Cardiac fibroblast (primary cell): ENCODE measurements at places on chromosomes 7 and 10.

DNA sequence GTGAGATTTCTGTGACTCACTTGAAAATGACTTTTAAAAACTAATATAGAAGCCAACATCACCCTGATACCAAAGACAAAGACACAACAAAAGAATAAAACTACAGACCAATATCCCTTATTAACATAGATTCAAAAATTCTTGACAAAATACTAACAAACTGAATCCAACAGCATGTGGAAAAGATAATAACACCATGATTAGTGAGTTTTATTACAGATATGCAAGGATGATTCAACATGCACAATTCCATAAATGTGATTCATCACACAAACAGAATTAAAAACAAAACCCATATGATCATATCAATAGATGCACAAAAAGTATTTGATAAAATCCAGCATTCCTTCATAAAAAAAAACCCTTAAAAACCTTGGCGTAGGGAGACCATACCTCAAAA lies 6.5 kb downstream of the MGAM start:
- peak; percentile 43 for DNase-seq

GRCh38 chr7:108016841-108017775 lies 14.1 kb upstream of the LAMB1 start:
- DNase-seq = peak; percentile 74

DNA sequence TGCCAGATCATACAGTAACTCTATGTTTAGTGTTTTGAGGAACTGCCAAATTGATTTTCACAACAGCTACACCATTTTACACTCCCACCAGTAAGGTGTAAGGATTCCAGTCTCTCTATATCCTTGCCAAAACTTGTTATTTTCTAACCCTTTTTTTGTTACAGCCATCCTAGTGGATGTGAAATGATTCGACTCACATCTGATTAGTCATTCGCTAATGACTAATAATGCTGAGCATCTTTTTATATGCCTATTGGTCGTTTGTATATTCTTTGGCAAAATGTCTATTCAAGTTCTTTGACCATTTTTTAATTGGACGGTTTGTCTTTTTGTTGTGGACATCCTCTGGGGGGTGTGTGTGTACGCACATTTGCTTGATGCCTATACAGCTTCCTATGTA lies 142.8 kb downstream of the DGKB start:
- no peak for DNase-seq

DNA sequence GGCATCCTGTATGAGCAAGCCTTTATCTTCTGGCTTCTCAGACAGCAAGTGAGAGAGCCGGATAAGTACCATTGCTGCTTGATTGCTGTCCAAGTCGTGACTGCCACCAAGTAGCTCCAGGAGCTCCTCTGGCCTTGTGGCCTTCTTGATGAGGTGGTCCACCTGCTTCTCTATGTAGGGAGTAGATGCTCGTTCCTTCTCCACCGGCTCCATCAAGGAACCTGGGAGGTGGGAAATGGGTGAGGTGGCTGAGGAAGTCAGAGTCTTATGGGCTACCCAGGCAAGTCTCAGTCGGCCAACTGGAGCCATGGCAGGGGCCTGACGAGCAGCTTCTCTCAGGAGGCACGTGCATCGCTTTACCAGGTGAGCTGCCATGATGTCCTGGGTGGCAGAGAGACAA lies 2.6 kb downstream of the TBRG4 start:
- no peak for DNase-seq

DNA sequence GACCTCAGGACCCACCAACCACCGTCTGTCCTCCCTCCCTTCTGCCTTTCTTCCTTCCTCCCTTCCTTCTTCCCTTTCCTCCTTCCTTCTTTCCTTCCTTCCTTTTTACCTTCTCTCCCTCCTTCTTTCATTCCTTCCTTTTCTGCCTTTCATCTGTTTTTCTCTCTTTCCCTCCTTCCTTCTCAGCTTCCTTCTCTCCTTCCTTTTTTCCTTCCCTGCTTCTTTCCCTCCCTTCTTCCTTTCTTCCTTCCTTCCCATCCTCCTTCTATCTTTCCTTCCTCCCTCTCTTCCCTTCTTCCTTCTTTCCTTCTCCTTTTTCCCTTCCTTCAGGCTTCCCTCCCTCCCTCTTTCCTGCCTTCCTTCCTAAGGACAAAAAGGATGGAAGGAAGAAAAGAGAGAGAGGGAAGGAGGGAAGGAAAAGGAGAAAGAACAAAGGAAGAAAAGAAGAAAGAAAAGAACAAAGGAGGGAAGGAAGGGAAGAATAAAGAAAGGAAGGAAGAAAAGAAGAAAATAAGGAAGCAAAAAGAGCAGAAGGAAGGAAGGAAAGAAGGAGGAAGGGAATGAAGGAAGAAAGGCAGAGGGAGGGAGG lies 405.0 kb downstream of the GRID1 start:
- no peak for DNase-seq

DNA sequence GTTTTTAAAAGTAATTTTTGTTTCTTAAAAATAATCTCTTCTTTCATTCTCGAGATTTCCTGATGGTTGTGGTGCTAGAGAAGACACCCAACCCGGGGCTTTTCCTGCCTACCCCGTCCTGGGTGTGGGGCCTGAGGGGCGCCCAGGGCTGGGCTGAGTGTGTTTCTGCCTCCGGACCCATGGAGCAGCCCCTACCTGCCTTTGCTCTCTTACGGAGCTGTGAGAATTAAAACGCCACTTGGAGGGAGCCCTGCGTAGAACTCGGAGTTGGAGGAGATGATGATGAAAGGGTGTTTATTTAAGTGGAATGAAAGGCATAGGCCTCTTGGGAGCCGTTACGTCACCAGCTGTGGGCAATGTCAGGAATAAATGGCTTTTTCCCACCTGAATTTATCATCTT lies 261.8 kb upstream of the SHH start:
- DNase-seq = no peak

GRCh38 chr10:5645375-5645774 lies 21.0 kb downstream of the ASB13 start:
- no peak for DNase-seq

DNA sequence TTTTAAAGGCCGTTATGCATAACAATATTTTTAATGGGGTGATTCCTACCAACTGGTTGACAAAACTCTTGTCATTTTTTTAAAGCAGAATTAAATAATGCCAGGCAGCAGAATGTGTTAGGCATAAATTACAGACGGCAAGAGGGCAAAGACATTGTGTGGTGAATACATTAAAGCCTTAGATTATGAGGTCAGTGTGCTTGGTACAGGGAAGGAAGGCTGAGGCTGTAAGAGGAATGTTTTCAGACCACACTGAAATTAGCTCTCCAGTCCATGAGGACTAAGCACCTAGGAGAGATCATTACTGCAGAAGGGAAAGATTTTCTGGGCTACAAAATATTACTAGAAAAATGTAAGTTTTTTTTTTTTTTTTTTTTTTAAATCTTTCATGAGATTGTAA lies 312.8 kb upstream of the PRKCQ start:
- DNase-seq = no peak

GRCh38 chr10:123665491-123666286 lies 466 bp upstream of the GPR26 start:
- DNase-seq = no peak

DNA sequence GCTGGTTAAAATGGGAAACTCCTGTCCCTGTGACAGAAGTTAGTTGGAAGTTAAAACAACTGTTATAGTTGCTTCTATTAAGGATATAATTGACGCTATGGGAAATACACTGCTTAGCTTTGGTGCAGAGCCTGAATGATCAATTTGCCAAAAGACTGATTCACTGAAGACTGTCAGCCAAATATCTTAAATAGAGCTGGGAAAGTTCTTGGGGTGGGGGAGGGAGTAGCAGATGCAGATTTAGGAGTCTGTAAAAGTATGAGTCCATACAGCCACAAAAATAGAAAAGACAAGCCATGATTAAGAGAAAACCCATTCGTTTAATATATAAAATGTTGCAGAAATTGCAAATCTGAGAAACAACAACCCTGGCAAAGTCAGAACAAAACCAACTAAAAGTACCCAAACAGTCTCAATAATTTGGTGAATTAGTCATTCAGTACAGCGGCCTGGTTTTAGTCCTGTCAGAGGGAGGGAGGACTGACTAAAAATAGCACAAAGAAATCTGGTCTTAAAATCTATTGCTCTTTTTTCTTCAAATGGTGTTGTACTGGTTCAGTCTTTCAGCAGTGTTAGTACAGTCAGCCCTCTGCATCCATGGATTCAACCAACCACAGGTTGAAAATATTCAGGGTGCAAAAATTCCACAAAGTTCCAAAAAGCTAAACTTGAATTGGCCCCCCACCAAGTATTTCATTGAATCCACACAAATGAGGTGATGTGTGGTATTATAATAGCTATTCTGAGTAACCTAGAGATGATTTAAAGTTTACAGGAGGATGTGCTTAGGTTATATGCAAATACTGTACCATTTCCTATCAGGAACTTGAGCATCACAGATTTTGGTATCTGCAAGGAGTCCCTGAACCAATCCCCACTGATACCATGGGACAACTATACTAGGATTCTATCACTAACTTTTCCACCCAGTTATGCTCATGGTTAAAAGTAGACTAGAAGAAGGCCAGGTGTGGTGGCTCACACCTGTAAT lies 30.0 kb downstream of the STK17A start:
- DNase-seq = peak; percentile 68

DNA sequence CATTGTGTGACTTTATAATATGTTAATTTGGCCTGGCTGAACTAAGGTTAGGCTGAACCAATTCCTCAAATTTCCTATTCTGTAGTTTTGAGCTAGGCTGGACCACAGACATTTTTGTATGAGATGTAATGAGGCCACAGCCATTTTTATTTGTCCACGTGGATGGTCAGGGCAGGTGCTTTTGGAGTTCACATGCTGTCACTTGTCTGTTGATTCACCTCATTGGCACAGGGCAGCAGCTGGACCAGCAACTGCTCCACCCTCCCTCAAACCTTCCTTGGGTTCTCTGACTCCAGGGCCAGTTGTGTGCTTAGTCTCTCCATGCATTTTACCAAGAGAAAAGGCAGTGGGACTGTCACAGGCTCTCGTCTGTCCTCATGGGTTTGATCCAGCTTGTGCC lies 76.1 kb upstream of the NPS start:
- DNase-seq = no peak

DNA sequence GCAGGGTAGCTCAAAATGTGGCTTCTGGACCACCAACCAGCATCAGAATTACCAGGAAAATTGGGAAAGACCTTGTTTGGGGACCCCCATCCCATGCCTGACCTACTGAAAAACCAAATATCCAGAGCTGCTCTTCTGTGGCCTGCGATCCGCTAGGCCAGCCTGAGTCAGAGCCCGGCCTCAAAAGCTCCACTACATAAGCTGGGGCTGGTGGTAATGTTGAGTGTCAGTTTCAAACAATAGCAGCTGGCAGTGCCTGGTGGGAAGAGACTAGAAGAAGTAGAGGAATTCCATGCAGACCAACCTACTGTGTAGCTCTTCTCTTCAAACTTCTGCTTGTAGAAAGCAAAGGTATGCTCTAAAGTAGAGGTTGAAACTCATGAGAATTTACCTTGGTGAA lies 52.0 kb downstream of the KLRG2 start:
- DNase-seq = no peak

GRCh38 chr10:72334825-72335393 lies 19.8 kb downstream of the DNAJB12 start:
- peak; percentile 99 for DNase-seq

DNA sequence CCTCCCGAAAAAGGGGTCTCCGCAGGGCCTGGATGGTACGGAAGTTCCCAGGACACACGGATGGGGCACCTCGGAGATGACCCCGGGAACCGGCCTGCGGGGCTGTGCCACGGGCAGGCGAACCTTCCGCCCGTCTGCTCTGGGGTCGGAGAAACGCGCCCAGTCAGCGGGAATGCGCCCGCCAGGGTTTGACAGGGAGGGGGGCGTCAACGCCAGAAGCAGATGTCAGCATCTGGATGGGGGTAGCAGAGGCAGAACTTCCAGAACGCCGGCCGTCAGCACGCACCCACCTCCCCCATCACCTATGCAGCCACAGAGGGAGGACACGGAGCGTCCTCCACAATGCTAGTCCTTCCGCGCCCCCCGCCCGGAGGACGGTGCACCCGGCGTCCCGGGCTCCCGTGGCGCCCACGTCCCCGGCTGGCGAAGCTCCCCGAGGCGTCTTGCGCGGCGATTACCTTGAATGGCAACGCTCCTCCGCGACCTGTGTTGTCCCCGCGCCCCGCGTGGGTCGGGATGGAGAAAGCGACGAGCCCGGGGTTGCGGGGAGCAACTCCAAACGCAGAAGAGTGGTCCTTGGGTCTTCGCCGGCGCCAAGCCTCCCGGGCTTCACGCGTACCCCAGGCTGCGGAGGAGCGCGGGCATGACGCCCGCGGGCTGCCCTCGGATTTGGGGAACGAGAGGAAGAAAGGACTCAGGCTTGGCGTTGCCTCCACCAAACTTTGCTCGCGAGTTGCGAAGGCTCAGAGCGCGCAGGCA lies 561 bp downstream of the FGFR2 start:
- peak; percentile 5 for DNase-seq

DNA sequence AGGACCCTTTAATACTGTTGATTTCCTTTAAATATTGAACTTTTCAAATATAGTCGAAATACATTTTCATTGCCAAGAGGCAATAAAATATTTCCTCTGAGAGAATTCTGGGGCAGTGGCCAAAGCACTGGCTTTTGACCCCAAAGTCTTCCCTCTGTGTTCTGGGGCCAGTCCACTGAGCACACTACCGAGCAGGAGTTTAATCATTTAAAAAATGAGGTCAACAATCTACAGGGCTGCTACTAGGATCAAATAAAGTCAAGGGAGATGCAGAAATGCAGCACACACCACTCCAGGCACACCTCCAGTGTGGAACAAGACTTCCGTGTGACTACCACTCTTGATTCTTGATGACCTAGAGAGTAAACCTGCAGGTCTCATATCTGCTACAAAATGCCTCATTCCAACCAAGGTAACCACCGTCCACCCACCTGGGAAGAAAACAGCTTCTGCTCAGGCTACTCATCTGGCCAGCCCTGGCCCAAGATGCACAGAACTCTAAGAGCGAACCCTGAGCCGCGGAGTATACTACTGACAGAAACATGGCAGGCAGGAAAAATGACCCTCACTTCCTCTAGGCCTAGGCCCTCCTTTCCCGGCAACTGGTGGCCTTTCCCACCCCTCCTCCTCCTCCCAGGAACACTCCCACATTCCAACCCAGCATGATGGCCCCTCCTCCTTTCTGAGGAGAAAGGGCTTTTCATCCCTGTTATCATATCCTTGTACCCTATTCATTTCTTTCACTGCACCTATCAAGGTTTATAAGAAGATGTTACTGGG lies 97.7 kb downstream of the ALOX5 start:
- no peak for DNase-seq

DNA sequence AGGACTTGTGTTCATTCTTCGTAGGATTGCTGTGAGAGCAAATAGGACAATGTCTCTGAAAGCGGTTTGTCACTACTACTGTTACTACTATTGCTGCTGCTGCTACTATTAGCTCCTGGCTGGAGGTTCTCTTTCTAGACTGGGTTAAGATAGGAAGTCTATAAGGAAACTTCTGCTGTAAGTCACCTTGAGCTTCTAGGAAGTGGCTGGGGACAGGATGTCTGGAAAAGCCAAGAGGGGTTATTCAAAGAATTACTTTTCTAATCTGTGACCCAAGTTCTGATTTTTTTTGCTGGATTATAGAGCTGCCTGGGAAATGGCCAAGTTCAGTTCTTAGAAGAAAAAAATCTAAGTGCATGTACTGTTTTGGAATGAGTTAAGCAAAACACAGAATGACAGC lies 62.2 kb downstream of the NAMPT start:
- DNase-seq = no peak
